ENCODE measurements at places on chromosomes 11 and 22.

GRCh38 chr22:42931421-42932196 lies 74.5 kb upstream of the ARFGAP3 start:
- no peak for DNase-seq

DNA sequence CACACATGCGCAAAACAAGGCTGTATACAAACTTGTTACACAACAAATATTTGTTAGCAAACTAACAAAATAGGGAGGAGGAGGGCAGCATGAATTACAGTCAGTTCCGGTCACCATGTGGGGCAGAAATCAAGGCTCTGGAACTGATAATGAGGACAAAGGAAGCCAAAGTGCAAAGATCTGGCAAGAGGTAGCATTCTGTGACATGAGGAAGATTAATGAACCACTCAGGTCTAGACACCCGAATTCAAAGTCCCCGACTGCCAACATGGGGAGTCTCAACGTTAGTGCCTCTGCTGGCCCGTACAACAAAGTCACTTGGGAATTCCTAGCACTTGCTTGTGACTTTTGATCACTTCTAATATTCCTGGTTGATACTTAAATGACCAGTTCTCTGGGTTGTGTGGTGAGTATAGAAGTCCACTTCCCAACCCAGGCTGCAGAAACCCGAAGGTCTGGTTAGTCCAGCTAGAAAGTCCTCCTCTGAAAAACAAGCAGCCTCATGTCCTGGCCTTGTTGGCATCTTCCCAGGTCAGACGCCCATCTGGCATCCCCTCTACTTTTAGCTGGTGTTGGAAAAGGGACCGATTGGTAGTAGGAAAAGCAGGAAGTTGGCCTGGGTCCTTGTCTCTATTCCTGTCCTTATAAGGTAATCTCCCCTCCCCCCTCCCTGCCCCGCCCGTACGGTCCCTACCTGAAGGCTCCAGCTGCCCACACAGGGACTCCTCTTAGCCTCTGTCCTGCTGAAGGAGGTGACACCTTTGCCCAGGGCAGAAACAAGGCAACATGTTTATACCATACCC lies 1.6 kb downstream of the SUN2 start:
- no peak for DNase-seq

DNA sequence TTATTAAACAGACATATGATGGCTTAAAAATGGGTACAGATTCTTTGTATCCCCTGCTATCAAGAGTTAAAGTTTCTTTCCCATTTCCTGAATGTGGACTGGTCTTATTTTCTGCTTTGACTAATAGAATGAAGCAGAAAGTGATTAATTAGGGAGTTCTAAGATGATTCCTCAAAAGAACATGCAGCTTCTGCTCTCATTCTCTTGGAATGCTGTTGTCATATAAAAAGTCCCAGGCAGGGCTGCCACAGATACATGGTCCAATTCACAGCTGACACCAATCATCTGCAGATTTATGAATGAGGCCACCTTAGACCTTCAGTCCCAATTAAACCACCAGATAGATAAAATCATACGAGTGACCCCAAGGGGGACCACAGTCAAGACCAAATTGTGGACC lies 844.5 kb upstream of the RAG2 start:
- DNase-seq: no peak

DNA sequence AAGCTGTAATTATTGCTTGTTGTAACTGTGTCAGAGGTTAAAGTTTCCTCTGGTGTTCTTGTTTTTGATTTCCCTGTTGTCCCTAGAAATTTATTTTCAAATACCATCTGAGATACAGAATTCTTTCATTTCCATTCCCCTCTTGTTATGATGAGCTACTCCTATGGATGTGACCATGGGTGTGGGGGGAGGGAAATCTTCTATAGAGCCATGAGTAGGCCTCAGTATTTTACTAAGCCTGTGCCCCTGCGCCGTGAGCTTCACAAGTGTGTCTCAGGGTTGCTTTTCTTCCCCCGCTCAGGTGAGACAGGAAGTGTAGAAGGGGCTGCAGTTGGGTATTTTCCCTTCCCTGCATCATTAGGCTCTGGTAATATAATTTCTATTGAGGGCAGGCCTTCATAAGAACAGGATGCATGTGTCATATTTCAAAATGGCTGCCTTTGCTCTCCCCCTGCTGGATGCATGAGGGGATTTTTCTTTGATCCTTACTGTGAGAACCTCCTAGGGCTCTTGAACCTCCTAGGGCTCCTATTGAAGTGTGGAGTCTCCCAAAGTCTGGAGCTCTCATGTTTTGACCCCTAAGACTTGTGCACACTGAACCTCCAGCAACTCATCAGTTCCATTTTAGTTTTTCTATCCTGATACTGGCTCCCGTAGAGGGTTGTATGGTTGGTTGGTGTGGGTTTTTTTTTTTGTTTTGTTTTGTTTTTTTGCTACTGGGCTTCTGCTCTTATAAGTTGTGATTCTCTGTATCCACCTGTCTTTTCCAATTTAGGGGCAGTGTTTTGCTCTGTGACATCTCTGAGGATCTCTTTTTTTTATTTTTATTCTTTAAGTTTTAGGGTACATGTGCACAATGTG lies 658.2 kb downstream of the NTM start:
- DNase-seq: no peak

GRCh38 chr11:124214027-124214426 lies 26.9 kb upstream of the OR8G1 start:
- DNase-seq: no peak

DNA sequence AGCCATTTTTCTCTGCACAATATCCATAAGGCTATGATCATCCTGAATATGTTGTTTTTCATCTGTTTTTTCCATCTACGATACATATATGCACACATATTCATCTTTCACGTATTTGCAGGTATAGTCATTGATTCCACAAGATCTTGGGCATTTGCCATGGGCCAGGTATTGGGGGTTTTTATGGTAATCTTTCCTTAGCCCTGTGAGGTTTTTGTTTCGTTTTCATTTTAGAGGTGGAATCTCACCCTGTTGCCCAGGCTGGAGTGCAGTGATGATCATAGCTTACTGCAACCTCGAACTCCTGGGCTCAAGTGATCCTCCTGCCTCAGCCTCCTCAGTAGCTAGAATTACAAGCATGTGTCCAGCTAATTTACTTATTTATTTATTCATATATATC lies 20.0 kb downstream of the CD6 start:
- DNase-seq: no peak

DNA sequence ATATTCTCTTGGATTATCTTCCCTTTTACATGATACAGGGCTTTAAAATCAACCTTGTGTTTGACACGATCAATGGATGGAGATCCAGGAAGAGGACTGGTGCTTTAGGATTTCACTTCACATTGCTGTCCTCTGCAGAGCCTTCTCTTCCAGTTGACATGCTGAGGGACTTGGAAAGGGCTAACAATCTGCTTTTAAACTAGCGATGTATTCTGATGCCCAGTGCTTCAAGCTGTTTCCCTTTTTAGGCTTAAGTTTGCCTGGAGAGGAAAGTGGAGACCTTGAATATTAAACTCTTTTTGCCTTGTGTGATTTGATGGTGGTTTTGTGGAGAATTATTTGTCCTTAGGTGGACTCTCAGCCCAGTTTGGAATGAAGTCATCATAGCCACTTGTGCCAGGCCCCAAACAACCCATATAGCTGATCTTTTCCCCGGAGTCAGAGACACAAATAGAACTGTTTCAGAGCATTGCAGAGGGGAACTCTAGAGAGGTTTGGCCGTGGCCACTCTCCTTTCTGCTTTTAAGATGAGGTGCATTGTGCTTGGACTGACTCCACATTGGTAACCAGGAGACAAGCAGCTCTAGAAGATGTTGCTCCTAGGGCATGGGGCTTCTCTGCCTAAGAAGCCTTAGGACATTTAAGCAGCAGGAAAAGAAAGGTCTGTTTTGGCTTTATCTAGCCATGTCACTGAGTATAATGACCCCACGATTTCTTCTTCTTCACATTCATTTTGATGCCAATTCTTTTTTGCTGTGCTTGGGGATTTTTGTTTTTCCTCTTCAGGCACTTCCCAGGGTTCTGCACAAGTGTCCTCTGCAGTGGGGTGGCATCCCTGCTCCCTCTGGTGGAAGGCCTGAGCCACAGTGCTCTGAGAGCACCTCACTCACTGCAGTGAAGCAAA lies 152.8 kb downstream of the NCAM1 start:
- DNase-seq: no peak

DNA sequence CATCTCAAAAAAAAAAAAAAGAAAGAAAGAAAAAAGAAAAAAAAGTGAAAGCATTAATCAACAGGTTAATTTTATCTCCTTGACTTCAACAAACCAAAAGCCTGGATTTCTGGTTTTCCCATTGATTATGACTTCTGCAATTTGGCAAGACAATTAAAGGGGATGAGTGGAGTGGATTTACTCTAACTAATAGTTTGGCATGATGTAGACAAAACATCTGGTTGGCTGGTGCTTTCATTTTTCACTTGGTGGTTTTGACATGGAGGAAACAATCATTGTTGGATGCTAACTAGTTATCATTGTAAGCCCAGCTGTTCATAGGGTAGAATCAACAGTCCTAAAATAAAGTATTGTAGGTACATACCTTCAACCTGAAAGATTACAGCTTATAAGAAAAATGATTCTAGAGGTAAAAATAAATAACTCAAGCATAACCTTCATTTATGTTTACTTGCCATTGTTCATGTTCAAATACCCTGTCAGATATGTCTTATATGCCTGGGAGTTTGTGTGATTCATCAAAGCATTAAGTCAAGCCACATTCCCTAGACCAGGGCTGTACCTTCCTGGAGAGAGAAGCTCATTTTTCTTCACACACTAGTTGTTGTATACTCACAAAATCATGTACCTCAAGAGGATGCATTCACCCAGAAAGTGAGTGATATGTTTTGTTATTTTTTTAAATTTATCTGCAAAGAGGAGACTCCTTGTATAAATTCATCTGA lies 15.1 kb downstream of the FIBIN start:
- DNase-seq: no peak

- no peak for DNase-seq
Measured at GRCh38 chr11:130937051-130937450, 20.8 kb upstream of the SNX19 start.

GRCh38 chr22:42160830-42161696 lies 30.5 kb upstream of the CYP2D6 start:
- DNase-seq: no peak

DNA sequence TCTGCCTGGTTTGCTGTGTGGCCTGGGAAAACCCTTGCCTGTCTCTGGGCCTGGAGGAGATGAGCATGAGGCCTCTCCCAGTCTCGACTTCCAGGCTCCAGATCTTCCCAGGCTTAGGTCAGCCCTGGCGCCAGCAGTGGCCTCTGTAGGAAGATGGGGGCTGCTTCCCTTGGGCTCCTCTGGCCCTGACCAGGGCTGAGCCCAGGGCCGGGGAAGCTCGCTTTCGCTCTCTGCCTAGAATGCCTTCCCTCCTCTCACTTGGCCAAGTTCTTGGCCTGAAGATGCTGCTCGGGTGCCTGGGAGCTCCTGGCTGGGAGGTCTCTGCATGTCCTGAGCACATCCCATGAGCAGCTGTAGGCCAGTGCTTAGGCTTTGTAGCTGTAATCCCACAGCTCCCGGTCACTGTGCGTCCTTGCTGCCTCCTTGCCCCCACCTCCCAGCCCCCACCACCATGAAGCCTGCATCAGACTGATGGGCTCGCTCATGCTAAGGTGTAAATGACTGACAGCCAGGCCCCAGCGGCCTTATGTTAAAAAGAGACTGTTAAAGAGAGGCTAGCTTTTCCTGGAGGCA lies 25.5 kb downstream of the SHISAL1 start:
- no peak for DNase-seq

- DNase-seq: no peak
Measured at GRCh38 chr11:35836205-35836604, 107.7 kb upstream of the LDLRAD3 start.

DNA sequence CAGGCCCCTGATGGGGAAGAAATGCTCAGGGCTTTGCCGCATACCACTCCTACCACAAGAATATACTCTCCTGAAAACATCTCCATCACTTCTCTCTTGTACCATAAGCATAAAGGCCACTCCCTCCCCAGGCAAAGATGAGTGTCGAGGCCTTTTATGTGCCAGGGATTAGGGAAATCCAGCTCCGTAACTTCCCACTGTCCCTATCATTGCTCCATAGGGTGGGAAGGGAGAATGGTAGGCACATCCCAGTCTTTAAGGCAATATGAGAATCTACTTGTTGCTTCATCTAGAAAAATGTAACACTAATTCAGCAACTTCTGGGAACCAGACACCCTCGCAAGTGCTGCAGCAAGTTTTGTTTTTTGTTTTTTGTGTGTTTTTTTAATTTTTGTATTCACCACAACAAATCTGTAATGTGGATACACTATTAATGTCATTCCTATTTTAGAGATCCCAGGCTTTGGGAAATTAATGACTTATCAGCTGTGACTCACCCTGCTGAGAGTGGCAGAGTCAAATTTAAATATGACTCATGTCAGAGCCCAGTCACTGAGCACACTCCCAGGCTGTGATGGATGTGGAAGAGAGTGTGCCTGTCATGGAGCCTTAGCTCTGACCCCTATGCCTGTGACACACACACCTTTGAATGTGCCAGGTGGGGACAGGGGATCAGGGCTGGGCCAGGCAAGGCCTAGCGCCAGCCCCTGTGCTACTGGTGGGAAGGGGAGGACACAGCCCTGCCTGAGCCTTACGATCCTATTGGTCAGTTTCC lies 23.4 kb downstream of the PANX1 start:
- no peak for DNase-seq

DNA sequence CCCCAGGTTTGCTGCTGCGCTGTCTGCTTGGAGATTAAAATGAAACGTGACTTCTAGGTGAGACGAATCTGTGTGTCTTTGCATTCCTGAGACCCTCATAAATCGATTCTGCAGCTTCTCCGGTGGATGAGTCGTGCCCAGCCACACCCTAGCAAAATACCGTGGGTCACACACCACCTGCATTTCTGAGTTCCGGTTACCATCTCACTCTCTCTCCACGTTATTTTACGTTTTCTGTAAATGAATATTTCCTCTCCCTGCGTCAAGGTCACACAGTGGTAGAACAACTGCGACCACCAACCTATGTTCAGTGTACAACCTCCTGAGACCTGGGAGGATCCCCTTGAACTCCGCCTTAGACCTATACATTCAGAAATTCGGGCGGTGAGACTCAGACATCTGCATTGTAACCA lies 1.1 kb downstream of the YWHAH start:
- DNase-seq: no peak

GRCh38 chr11:37704791-37705190 lies 1106.8 kb upstream of the RAG2 start:
- DNase-seq: no peak

GRCh38 chr11:62018981-62019664 lies 51.7 kb upstream of the FTH1 start:
- no peak for DNase-seq

GRCh38 chr11:133204158-133204557 lies 328.1 kb downstream of the OPCML start:
- DNase-seq: no peak

GRCh38 chr11:125174686-125175085 lies 10.1 kb downstream of the PKNOX2 start:
- DNase-seq: no peak

DNA sequence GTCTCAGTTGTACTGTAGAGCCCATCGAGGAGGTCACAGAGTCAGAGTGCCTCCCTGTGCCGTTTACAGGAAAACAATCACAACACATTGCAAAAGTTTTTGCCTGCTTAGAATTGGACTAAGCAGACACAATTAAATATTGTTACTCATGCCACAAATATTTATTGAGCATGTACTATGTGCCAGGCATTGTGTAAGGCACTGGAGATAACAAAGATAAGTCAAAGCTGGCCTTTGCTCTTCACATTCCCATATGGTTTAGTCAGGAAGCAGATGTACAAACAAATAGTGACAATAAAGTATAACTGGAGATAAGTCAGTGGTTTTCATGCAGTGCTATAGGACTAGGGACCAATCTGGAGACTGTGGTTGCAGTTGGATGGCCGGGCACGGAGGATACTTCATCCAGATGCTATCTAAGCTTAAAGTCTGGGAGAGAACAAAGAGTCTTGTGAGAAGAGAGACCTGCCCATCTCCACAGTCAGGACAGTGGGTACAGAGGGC lies 550.7 kb downstream of the INSC start:
- DNase-seq: no peak

All from activated T-helper 1 cell treated with Interleukin-2 at 50 U/mL for 16 hours (primary cell).